T1000 (cell line): ENCODE measurements at places on chromosomes 12 and 14.
A peak's percentile ranks its signal among the peaks of the same experiment; 100 is the strongest.

- DNase-seq: no peak
These were observed 17.1 kb downstream of the FOXG1 start for GRCh38 chr14:28783664-28784063.

GRCh38 chr12:75917083-75917482 is 114.5 kb downstream of the PHLDA1 start:
- DNase-seq: no peak

- no peak for DNase-seq
These were observed 77.1 kb downstream of the PLEKHA5 start for GRCh38 chr12:19206493-19207077.

GRCh38 chr14:63435838-63436237 is 107.3 kb downstream of the PPP2R5E start:
- DNase-seq: no peak

DNA sequence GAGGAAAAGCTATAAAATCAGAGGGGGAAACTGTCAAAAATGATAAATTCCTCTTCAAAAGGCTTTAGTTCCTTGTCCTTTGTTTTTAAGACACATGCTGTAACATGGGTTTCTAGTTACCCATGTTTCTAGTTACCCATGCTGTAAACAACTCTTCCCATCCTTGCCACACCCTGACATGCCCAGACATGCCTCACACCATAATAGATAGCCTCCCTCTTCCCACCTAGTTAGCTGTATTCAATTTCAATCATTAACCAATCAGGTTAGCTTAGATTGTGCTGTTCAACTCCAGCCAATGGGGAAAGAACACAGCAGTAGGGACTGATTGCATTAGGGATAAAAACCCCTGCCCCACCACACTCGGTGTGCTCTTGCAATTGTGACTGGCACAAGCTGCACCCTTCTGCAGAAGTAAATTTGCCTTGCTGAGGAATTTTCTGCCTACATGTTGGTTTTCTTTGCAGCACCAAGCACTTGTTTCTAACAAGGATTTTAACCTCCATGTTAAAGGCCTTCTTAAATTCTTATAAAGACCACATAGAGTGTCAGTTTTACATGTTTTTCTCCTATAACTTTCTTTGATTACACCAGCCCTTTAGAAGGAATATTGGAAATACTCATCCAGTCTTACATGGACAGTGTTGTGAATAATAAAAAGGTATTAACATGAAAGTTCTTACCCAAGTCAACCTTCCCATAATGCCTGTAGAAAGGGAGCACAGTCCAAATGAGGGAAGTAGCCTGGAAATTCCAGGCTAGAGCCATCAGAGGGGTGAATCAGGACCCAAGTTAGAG is 32.5 kb upstream of the LALBA start:
- DNase-seq: no peak

DNA sequence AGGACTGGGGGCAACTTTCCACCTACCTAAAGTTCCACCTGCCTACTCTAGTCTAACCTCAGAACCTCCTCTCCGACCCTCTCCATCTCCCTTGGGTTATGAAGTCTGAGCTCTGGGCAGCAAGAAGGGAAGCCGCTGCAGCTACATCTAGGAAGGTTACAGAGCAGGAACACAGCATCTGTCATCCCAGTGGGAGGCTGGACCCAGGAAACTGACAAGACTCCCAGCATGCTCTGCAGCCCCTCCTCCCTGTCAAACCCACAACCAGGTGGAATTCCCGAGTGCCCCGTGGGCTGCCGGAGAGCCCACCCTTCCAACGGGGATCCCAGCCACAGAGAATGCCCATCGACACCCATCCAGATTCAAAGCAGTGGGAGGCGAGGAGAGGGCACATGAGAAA is 2.1 kb downstream of the TESC start:
- no peak for DNase-seq

DNA sequence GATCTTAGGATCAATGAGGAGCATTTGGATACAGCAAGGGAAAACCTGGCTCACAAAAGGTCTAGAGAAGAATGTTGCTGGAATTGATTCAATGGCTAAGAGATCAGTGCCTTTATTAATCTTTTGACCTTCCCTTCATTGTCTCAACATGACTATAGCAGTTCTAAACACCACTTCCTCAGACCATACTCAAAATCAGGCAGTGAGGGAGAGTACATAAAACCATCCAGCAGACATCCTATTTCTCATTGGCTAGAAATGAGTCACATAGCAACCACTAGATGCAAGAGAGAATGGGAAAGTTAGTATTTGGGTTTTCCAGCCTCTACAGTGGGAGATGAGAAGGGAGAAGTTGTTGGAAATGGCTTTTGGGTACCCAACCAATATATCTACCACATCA is 151.4 kb upstream of the NUDT4 start:
- DNase-seq: no peak

DNA sequence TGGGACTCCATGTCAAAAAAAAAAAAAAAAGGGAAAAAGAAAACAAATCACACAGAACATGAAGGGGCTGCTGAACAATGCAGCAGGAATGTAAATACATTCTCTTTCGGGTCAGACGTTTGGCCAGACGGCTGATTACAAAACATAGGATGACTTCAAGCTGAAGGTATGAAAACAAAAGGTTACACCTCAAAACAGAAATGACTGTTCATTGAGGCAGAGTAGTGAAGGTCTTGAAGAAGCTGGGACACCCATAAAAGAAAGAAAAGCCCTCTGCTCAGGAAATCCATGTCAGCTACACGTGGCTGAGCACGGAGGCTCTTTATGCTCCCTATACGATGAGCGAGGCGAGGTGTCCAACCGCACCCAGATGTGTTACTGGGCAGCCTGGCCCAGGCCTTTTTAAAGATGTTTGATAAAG is 37.7 kb downstream of the FGD4 start:
- DNase-seq: peak; percentile 58

- DNase-seq: no peak
These were observed 18.1 kb upstream of the LRIG3 start for GRCh38 chr12:58938440-58938839.

- DNase-seq: no peak
These were observed 6.3 kb downstream of the RFLNA start for GRCh38 chr12:124301084-124301654.

DNA sequence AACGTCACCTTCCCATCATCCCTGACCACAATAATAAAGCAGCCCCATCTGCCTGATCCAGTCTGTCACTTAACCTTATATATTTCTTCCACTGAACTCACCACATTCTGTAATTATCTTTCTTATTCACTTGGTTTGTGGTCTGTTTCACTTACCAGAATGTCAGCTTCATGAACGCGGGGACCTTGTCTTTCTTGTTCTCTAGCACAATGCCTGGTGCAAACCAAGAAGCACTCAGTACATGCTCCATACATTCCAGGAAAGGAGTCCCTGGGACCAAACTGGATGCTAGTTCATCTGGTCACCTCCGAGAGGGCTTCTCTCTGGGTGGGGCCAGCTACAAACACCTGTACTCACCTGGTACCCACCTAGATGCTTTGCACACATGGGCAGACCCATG is 17.4 kb upstream of the ANKRD33 start:
- DNase-seq: no peak

GRCh38 chr14:33611405-33612196 is 339.3 kb downstream of the EGLN3 start:
- DNase-seq: no peak

- DNase-seq: no peak
These were observed 5.4 kb downstream of the SRSF5 start for GRCh38 chr14:69772082-69773017.

DNA sequence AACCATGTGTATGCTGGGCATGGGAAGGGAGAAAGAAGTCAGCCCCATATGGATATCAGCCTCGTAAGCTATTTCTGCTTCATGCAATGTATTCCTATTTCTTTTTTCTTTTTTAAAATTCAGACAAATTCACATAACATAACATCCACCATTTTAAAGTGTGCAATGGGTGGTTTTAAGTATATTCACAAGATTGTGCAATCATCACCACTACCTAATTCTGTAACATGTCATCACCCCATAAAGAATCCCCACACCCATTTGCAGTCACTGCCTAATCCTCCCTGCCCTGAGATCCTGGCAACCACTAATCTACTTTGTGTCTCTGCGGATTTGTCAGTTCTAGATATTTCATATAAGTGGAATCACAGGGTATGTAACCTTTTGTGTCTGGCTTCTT is 9.5 kb downstream of the POMT2 start:
- DNase-seq: no peak

GRCh38 chr12:63802012-63802608 is 22.4 kb downstream of the RXYLT1 start:
- DNase-seq: no peak

DNA sequence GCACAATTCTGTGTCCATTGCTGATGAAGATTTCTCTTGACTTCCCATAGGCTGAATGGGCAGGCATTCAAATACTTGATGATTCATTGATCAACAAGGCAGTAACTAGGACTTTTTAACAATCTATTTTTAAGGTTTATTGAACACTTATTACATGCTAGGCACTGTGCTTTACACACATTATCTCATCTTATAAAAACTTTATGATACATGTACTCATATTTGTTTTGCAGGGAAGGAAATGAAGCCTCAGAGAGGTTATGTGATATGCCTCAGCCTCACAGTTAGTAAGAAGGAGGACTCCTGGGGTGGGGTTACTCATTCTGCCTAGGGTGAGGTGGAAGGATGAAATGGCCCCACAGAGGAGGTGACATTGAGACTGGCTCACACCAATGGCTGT is 12.9 kb upstream of the EMP1 start:
- no peak for DNase-seq

DNA sequence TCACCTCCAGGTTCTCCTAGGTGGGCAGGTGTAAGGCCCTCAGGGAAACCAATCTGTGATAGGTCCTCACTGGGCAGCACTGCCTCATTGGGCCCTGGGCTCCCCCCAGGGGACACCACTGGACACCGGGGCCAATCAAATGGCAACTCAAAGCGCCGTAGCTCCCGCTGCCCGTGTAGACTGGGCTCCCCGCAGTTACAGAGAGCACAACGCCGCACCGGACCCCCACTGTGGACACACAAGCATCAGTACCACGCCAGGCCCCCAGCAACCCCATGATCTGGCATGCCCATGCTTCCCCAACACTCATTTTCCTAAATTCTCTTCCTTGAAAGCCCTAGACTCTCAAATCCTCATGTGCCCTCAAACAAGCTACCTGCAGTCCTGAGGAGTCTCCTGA is 6.1 kb downstream of the KMT2D start:
- no peak for DNase-seq

DNA sequence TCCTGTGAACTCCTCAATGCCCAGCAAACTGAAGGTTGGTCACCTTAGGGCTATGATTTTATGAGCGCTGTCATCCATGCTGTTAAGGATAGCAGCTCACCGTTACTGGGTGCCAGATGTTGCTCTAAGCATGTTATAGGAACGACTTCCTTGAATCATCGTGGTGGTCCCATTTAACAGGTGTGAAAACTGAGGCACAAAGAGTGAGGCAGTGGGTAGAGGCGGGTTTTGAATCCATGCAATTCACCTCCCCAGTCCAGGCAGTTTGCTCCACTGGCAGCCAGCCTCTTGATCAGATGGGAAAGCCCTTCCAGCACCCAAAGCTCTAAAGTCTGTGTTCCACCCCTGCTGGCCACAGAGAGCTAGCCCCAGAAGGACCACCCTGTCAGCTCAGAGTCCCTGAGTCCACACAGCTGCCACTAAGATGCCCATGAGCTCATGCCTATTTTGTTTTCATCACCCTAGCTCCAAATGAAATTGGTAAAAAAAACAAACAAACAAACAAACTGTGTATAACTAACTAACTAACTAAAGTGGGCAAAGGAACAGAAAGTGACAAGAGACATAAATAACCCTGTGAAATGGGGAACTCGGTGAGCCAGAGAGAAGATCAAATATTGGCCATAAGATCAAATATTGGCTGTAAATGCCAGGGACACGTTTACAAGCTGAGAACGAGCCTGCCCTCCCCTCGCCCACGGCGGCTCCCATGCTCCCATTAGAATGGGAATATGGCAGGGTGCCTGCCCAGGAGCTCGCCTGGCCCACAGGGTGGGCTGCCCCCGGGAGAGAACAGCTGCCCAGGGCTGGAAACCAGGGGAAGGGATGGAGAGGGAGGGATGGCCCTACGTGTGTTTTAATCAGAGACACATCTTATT is 72.3 kb upstream of the RFLNA start:
- DNase-seq: no peak

DNA sequence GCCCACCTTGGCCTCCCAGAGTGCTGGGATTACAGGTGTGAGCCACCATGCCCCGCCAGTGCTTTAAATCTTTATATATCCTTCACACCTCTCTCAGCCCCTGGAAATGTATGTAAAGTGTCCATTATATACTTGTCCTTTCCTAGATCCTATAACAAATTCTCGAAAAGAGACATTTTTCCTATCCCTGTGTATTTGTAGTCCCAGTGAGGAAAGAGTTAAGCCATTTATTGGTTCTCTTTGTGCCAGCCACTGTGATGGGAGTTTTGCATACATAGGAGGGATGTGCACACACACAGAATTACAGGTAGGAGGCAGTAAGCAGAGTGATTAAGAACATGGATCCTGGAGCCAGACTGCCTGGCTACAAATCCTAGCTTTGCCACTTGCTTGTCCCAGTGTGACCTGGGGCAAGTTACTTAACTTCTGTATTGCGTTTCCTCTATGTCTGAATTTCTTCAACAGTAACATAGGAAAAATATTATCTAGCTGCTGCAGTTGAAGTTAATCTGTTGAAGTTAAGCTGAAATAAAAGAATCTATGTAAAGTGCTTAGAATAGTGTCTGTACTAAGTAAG is 2.1 kb upstream of the RABGGTA start:
- DNase-seq: no peak

- DNase-seq: no peak
These were observed 112.1 kb downstream of the DICER1 start for GRCh38 chr14:95045106-95045701.

DNA sequence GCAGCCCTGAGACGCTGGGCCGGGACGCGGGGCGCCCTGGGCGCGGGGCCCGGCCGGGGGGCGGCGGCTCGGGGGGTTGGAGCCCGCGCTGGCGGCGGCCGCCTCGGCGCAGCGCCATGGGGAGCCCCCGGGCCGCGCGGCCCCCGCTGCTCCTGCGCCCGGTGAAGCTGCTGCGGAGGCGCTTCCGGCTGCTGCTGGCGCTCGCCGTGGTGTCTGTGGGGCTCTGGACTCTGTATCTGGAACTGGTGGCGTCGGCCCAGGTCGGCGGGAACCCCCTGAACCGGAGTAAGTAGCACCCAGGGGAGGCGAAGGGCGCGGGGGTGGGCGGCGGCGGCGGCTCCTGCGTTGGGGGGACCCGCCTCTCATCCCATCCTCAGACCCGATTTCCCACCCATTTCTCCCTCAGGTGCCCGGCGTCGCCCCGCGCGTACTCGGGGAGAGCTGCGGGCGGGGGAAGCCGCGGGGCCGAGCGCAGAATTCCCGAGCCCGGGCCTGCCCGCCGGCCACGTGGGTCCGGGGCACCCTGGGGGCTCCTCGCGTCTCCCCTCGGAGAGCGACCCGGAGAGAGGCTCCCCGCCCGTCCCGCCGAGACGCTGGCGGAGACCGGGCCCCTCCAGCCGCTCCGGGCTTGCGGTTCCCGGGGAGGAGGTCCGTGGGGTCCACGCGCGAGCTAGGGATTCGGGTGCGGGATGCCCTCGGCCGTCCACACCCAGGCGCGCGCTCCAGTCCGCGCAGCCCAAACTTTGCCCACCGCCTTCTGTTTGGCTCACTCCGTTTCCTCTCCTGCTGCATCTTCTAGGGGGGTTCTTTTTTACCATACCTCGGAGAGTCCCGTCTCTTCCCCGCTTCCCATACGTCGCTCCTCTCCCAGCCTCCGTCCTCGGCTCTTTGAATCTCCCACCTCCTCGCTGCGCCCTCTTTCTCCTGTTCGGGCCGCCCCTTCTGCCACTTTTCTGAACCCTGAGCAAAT is 807 bp downstream of the B4GALNT3 start:
- DNase-seq: no peak
